ENCODE measurements at places on chromosomes 1 and 21.

DNA sequence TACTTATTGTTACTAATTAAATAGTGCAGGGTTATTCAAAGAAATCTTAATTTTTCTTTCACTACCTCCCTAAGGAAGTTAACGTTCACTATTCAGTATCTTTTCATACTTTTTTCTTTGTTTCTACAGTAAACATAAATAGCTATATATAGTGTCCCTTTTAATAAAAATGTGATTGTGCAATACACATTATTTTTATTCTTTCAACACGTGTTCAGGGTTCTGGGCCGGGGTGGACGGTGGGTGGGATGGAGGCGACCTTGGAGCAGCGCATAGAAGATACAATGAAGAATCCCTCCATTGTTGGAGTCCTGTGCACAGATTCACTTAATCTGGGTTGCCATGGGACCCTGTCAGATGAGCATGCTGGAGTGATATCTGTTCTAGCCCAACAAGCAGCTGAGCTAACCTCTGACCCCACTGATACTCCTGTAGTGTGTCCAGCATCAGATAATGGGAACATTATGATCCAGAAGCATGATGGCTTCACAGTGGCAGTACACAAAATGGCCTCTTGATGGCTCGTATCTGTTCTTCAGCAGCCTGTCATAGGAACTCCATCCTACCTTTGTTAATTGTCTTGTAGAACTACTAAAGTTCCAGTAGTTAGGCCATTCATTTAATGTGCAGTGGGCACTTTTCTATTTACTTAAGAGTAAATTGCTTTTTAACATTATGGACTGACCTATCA is 155.9 kb upstream of the L1TD1 start:
- no peak for DNase-seq

DNA sequence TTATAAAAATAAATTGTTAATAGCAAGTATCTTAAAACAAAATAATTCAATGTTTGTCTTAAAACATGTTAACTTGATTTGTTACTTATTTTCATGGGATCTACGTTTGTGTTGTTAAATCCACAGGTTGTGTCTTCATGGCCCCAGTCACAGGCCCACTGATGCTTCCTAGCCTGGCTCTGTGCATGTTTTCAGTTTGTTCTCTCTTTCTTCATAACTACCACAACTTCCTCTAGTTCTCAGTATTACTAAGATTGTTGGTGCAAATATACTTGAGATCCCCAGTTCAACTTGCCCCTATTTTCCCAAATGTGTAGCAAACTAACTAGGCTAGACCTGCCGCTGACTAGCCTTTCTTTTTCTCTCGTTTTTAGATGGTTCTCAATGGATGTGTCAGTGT is 250.5 kb downstream of the NRIP1 start:
- DNase-seq: no peak

DNA sequence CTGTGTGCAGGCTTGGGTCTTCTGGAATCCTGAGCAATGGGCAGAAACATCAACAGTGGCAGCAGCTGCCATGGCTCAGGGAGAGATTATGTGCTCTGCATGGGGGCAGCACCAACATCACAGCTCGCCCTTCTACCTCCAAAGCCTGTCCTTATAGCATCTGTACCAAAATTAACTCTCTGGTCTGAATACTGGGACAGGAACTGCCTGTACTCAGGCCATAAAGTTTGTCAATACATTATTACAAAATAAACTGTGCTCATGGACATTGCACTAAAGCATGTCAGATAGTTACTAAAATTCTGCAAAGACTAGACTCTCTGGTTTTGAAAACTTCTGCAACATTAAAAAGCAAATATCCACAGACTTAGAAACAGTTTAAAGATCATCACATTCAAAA is 91.6 kb downstream of the ZC3H11B start:
- no peak for DNase-seq

DNA sequence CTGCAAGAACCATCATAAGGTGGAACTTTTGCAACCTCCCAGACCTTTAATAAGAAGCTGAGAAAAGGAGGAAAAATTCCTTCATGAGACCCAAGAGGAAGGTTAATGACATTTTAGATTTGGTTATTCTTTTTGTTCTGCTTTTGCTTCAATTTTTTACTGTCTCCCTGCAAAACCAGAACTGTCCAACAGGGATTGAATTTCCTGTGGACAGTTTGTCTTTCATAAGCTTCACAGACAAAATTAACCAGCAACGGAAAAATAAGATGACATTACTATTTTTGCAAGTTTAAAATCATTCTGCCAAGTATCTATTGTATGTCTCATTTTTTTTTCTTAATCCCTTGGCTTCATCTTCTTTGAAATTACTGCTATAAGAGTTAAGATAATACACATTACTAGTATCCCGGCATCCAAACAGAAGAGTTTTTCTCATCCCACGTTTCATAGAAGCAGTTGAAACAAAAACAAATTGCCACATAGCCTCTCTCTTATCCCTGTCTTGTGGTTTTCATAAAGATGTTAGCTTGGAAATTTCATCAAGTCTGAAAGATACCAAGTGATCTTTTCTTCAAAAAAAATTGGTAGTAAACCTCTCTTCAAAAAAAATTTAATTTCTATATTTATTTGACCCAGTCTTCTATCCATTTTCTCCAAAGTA is 465.3 kb upstream of the PTBP2 start:
- DNase-seq: no peak

DNA sequence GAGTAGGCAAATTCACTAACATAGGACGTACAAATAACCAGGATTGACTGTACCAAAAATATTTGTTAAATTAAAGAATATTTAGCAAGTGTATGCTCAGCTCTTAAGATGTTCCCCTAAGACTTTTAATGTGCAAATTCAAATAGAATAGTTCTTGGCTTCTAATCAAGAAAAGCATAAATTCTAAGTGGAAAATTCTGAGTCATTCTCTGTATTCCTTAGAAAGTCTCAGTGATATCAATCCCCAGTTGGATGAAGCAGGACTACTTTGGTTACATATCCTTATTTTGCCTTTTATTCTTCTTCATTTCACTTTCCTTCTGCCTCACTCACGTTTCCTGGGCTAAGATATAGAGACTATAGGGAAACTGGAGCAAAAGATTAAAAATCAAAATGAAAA is 130.2 kb downstream of the IFI44 start:
- no peak for DNase-seq

- DNase-seq: no peak
Measured at GRCh38 chr21:32463889-32464300, 51.4 kb downstream of the EVA1C start.

DNA sequence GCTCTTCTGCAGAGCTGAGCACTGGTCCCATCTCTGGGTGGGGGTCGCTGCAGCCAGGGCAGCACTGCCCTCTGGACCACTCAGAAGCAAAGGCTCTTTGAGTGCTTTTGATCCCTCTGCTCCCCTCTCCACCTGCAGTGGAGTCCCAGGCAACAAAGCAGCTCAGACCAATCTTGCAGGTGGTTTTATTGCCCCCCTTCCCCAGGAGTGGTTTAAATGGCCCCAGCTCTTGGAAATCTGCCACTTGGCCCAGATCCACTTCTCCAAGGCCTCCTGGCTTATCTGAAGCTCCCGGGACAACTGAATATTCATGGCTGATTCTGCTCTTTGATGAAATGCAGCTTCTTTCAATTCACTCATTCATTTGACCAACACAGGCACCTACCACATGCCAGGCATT is 2.7 kb downstream of the STUM start:
- DNase-seq: no peak

- no peak for DNase-seq
Measured at GRCh38 chr1:10507111-10507879, 32.5 kb downstream of the PEX14 start.

GRCh38 chr1:88221411-88221810 is 462.7 kb upstream of the PKN2 start:
- no peak for DNase-seq

DNA sequence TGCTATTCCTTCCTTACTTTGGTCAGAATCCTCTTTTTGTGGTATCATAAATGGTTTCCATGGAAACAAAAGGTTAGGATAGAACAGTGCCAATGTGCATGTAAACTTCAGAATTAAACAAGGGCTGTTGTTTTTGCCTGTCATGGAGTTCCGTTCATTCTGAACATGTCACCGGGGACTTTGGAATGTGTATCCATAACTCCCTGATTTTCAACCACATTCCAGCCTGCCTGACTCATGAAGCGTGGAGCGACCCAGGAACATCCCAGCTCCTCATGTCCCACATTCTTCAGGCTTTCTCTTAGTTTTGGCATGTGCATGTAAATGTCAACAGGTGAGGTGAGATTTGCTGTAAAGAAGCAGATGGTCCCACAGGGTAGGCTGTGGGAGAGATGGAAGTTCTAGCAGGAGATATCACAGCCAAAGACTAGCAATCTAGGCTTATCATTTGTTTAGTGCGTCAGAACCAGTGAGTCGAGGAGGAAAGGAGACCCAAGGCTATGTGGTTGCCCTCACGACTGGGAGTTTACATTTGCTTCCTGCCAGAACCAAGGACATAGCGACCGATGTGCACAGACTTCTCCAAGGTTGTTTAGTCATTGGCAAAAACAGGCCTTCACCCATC is 23.0 kb upstream of the DNAJC11 start:
- no peak for DNase-seq

DNA sequence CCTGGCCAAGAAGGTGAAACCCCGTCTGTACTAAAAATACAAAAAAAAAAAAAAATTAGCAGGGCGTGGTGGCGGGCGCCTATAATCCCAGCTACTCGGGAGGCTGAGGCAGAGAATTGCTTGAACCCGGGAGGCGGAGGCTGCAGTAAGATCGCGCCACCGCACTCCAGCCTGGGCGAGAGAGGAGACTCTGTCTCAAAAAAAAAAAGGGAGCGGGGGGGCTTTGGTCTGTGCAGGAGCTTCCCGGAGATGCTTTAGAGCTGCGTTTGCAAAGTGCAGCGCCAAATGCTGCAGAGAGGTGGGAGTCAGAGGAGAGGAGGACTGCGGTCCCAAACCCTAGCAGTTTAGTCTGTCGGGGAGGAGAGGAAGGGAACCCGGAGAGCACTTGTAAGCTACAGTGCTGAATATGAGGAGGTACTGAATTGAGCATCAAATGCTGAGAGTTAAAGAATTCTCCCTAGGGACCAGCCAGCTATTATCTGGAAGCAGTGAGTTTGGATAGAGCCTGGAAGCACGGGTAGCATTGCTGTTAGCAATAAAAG is 569 bp downstream of the FALEC start:
- no peak for DNase-seq
